ENCODE measurements at places on chromosomes 1 and 21. TPM values are rescaled to one million over a fixed set of nuclear protein-coding genes. Genes with fewer than 3 reads are reported as not detected.

- no peak overlapping the region for H3K27ac ChIP-seq
- DNase-seq, result no peak
Observed at GRCh38 chr1:94329276-94329675, 88.9 kb upstream of the ABCD3 start.

- no peak overlapping the region for H3K27ac ChIP-seq
- peaks cover 43% of the 10 kb centered on the region for H3K36me3 ChIP-seq
- H3K27me3 ChIP-seq, result no peaks in the 10 kb centered on the region
- H3K4me1 ChIP-seq, result peaks cover 9% of the 10 kb centered on the region
- DNase-seq, result no peak
- H3K4me3 ChIP-seq, result no peak overlapping the region
Observed at GRCh38 chr1:236000781-236001180, 64.1 kb downstream of the NID1 start.

DNA sequence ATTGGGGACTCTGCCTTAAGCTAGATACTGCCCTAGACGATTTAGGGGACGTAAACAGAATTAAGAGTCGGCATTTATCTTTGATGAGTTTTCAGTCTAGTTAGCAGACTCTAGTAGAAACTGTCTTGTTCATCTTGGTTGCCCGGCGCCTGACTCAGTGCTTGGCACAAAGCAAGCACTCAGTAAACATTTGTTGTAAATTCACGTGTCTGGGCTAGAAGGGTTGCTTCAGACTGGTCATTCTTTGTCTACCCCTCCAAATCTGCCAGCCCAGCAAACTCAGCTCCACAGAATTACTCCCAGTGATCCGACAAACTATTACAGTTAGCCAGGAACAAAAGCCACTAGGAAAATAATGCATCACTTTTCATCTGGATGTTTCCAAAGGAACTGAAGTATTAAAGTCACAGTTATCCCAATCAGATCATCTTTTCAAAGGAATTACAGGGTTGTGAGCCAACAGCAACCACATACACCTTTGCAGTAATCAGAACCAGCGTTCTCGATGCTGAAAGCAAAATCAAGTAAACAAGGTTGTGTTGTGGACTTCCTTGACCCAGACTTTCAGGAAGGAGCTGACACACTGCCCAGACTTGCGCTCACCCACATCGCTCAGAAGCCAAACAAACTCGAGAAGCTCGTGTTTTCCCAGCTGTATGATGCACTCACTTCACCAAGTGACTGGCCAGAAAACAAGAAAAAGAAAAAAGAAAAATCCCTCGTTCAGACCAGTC lies 66.5 kb upstream of the GADD45A start:
- no peaks in the 10 kb centered on the region for H3K27me3 ChIP-seq
- H3K4me3 ChIP-seq, result no peak overlapping the region
- peaks cover 7% of the 10 kb centered on the region for H3K4me1 ChIP-seq
- peak; percentile 92 for DNase-seq

DNA sequence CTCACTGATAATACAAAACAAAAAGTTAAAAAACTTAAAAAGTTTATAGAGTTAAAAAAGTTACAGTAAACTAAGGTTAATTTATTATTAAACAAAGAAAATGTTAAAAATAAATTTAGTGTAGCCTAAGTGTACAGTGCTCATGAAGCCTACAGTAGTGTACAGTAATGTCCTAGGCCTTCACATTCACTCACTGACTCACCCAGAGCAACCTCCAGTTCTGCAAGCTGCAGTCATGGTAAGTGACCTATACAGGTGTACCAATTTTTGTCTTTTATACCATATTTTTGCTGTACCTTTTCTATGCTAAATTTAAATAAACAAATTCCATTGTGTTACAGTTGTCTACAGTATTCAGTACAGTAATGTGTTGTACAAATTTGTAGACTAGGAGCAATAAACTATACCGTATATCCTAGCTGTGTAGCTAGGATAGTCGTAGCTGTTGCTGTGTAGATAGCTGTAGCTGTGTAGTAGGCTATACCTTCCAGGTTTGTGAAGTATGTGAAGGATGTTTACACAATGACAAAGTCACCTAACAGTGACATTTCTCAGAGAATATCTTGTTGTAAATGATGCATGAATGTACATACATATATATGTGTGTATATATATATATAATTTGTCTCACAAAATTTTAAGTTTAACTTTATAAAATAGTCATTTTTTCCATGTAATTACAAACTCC lies 140.2 kb downstream of the TGFB2 start:
- no peaks in the 10 kb centered on the region for H3K36me3 ChIP-seq
- no peak overlapping the region for H3K4me3 ChIP-seq
- no peak overlapping the region for H3K27ac ChIP-seq
- no peak for DNase-seq

DNA sequence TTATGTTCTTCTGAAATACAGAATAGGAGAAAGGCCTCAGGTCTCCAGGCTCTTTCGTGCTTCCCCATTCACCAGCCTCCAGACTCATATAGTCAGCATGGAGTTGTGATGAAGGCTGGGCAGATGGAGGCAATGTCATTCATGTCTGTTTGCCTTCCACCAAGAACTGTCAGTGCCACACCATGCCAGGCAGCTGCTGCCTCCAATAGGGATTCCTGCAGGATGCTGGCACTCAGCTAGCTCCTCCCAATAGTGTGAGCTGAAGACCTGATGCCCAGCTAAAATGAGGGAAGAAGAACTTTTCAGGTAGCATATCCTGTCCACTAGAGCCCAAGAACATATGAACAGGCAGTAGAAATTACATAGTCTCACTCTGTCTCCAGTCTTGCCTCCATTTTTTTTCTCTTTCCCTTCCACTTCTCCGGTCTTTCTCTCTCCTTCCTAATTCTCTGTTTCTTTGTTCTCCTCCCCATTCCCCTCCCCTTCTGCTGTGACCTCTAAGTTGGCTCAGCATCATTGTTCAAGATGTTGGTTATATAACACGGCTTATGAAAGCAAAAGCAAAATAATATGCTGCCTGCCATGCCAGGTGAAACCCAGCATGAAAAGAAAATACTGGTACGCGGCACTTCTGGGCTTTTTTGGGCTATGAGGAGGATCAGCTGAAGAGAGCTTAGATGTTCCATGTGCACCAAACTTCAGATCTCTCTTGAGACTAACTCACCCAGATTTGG lies 17.3 kb downstream of the GLUL start:
- H3K36me3 ChIP-seq, result no peaks in the 10 kb centered on the region
- H3K4me3 ChIP-seq, result no peak overlapping the region
- DNase-seq, result no peak
- peaks cover 3% of the 10 kb centered on the region for H3K4me1 ChIP-seq

LCE5A gene
- not detected for total RNA-seq

DNA sequence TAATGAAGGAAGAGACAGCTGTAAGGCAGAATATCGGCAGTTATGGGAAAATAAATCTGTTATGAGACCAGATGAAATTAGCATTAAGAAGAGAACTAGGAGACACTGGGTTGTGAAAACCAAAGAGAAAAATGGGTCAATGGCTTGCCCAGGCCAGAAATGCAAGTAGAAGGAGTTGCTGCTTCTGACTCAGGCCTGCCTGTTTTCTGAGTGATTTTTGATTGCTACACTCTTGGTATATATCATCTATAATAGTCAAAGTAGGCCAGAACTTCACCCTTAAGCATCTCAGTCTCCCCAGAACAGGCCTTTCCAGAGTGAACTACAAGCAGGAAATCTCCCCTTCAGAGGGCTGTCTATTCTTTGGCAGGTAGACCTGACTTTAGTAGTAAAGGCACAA lies 107.0 kb downstream of the NRIP1 start:
- no peaks in the 10 kb centered on the region for H3K36me3 ChIP-seq
- H3K4me1 ChIP-seq, result peaks cover 2% of the 10 kb centered on the region
- no peaks in the 10 kb centered on the region for H3K27me3 ChIP-seq
- no peak for DNase-seq
- H3K27ac ChIP-seq, result no peak overlapping the region

- H3K36me3 ChIP-seq, result no peaks in the 10 kb centered on the region
- H3K27me3 ChIP-seq, result no peaks in the 10 kb centered on the region
- no peaks in the 10 kb centered on the region for H3K4me1 ChIP-seq
- no peak overlapping the region for H3K27ac ChIP-seq
Observed at GRCh38 chr21:36306872-36307534, 13.0 kb upstream of the MORC3 start.

GRCh38 chr21:29151931-29152330 lies 21.5 kb downstream of the MAP3K7CL start:
- H3K27ac ChIP-seq, result no peak overlapping the region
- no peak for DNase-seq
- no peak overlapping the region for H3K4me3 ChIP-seq
- peaks cover 2% of the 10 kb centered on the region for H3K27me3 ChIP-seq
- peaks cover 20% of the 10 kb centered on the region for H3K4me1 ChIP-seq

DNA sequence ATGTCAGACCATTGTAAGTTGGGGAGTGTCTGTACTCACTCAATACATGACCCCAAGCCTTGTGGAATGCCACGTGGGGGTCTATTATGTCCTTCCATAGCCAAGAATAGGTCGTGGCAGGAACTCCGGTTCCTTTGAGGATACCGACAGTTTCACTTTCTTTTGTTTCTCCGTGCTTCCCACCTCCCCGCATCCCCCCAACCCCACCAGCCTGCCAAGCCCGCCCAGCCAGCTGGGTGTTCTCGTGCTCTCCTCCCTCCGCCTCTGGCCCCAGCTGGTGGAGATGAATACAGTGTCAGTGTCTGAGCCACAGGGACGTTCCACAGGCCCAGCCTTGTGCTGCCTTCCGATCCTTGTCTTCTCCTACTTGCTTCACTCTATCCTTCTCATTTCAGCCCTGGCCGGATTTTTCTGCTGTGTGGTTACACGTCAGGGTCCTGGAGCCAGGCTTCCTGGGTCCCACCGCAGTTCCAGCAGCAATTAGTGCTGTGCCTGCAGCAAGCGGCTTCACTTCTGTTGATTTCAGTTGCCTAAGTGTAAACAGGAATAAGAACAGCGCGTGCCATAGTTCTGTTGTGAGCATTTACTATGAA lies 4.1 kb upstream of the AGTRAP start:
- DNase-seq, result peak; percentile 95
- H3K36me3 ChIP-seq, result no peaks in the 10 kb centered on the region
- H3K4me1 ChIP-seq, result peaks cover 38% of the 10 kb centered on the region
- H3K4me3 ChIP-seq, result peak overlapping the region; percentile 15
- H3K27ac ChIP-seq, result peak overlapping the region; percentile 81
- H3K27me3 ChIP-seq, result no peaks in the 10 kb centered on the region
